Right lobe of liver (tissue), 6 donors: ENCODE measurements at places on chromosomes 7 and 10. TPM values are rescaled to one million over a fixed set of nuclear protein-coding genes. Genes with fewer than 3 reads are reported as not detected.

DNA sequence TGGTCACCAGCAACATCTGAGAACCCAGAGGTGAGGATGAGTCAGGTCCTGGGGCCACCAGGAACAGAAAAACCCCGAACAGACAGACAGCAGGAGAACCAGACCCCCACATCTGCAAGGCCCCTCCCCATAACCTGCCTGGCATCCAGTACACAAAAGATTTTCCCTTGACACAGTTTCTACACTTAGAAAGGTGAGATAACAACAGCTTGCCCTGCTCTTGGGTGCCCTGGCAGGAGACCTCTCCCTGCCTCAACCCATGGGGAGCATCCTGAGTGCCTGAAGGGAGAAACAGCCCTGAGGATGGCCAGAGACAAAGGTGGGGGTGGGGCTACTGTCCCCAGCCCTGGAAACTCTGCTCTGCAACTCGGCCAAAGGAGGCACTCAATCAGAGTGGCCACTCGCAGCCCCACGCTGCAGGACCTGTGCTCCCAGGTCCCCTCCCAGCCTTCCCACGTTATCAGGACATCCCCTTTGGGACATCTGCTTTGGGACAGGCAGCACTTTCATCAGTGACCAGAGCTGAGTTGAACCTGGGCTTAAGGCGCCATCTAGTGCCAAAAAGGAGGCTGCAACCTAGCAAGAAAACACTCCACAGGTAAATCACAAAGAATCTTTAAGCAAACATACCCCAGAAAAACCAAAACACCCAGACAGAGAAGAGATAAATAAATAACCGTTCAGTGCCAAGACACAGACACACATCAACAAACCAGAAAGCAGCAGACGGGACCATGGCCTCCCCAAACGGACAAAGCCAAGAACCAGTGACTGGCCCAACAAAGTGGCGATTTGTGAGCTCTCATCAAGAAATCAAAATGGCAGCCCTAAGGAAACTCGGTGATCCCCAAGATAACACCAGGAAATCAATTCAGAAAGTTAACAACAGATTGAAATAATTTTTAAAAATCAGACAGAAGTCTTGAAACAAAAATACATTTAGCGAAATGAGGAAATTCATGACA is 233.7 kb downstream of the PTPRN2 start:
- H3K4me1 ChIP-seq: no peaks in the 10 kb centered on the region
- H3K4me3 ChIP-seq: no peak overlapping the region
- no peaks in the 10 kb centered on the region for H3K27me3 ChIP-seq

DNA sequence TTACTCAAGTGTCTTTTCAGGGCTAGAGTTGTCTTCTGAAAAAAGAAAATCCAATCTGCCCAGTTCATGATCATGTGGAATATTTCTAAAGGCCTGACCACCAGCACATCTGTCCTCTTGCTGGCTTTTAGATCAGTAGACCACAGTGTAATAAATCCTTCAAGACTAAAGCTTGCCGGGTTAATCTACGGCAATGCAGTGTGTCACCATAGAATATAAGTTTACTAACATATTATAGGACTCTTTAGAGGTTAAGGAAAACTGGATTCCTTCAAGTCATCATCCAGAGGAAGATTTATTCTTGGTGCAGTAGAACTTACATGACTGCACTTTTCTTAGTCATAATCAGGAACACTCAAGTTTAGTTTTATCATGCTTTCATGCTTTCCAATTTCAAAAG is 349.5 kb downstream of the SEMA3D start:
- H3K4me3 ChIP-seq: no peak overlapping the region
- no peaks in the 10 kb centered on the region for H3K4me1 ChIP-seq
- H3K27me3 ChIP-seq: no peaks in the 10 kb centered on the region

GRCh38 chr10:106474876-106475275 is 689.6 kb downstream of the SORCS1 start:
- H3K36me3 ChIP-seq: no peaks in the 10 kb centered on the region
- H3K4me1 ChIP-seq: no peaks in the 10 kb centered on the region
- no peak overlapping the region for H3K4me3 ChIP-seq
- no peaks in the 10 kb centered on the region for H3K27me3 ChIP-seq

- DNase-seq: no peak
- H3K27me3 ChIP-seq: no peaks in the 10 kb centered on the region
Observed at GRCh38 chr10:48552946-48553564, 51.8 kb downstream of the ARHGAP22 start.

GRCh38 chr7:103632972-103633371 is 187.0 kb upstream of the SLC26A5 start:
- H3K36me3 ChIP-seq: no peaks in the 10 kb centered on the region
- no peak overlapping the region for H3K27ac ChIP-seq
- no peak overlapping the region for H3K4me3 ChIP-seq
- no peaks in the 10 kb centered on the region for H3K4me1 ChIP-seq
- H3K27me3 ChIP-seq: no peaks in the 10 kb centered on the region

GRCh38 chr7:105364684-105365083 is 24.0 kb downstream of the SRPK2 start:
- H3K36me3 ChIP-seq: no peaks in the 10 kb centered on the region
- no peak overlapping the region for H3K27ac ChIP-seq
- no peak for DNase-seq
- no peak overlapping the region for H3K4me3 ChIP-seq
- no peaks in the 10 kb centered on the region for H3K4me1 ChIP-seq
- no peaks in the 10 kb centered on the region for H3K27me3 ChIP-seq

- no peaks in the 10 kb centered on the region for H3K4me1 ChIP-seq
- H3K36me3 ChIP-seq: no peaks in the 10 kb centered on the region
- no peaks in the 10 kb centered on the region for H3K27me3 ChIP-seq
- no peak for DNase-seq
- no peak overlapping the region for H3K4me3 ChIP-seq
Observed at GRCh38 chr7:156279635-156280034, 360.9 kb upstream of the RNF32 start.

DNA sequence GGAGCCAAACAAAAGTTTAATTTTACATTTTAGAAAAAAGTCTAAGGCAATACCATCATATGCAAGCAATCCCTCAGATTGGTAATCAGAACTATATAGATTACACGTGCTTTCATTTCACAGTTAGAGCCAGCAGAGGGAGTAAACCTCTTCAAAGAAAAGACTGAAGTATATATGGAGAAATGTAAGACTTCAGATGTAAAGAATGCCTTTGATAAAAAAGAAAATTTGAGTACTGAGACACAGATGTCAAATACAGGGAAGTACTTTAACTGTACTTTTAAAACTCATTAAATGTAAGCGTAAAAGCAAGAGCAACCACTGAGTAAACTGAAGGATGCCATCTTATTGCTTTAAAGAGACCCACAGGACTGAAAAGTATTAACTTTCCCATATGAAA is 101.4 kb upstream of the FAM133B start:
- no peaks in the 10 kb centered on the region for H3K36me3 ChIP-seq
- H3K27ac ChIP-seq: no peak overlapping the region
- no peaks in the 10 kb centered on the region for H3K27me3 ChIP-seq
- no peak for DNase-seq
- no peak overlapping the region for H3K4me3 ChIP-seq

DNA sequence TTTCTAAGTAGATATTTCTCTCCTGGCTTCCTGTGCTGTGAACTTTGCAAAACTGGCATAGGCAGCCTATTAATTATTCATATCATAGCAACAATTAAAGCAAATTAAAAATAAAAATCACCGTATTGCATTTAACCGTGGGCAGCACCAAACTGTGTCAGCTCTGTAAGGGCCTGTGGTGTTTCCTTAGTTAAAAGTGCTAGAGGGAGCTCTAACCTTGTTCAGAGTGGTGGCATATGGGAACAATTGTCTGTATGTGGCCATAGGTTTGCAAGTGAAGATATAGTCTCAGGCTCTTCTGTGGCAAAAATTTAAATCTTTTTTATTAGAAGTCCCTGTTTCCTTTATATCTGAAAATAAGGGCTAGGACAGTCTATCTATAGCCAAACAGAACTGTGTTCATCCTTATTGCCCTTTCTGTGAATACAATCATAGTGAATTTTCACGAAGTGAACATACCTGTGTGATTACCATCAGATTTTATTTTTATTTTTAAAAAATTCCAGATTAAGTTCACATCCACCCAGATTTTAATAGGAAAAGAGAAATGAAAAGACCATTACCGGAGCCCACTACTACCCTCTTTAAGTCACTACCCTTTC is 92.6 kb downstream of the POLL start:
- H3K27ac ChIP-seq: no peak overlapping the region
- no peak for DNase-seq
- H3K27me3 ChIP-seq: no peaks in the 10 kb centered on the region

- no peaks in the 10 kb centered on the region for H3K4me1 ChIP-seq
- no peaks in the 10 kb centered on the region for H3K27me3 ChIP-seq
- no peak overlapping the region for H3K27ac ChIP-seq
- H3K4me3 ChIP-seq: no peak overlapping the region
- H3K36me3 ChIP-seq: no peaks in the 10 kb centered on the region
Observed at GRCh38 chr10:78865931-78866717, 202.6 kb upstream of the ZMIZ1 start.

DNA sequence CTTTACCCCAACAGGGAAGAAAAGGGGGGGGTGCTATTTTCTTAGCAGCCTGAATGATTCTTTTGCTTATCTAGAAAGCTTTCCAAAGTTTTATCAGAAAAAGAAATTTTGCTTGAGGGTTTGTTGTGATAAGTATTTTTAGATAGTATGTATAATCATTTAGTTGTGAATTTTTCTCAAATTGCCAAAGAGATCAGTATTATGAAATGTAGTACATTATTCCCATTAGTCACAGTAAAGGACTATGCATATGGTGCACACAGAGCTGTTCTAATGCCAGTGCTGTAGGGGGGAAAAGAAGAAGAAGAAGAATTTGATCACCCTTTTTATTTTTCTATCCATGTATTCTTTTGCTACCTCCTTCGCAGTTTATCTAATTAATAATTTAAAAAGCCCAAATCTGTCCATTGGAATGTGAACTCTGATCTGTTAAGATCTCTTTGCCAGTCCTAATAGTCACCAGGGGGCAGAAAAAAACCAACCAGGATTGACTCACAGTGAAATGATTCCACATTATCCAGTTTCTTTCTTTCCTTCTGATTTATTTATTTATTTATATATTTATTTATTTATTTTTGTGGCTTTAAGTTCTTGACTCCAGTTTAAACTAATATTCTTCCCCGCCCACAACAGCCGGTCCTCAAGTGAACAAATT is 4.7 kb downstream of the RBM20 start:
- no peaks in the 10 kb centered on the region for H3K36me3 ChIP-seq
- no peak overlapping the region for H3K27ac ChIP-seq
- H3K27me3 ChIP-seq: peaks cover 25% of the 10 kb centered on the region
- H3K4me1 ChIP-seq: no peaks in the 10 kb centered on the region
- no peak for DNase-seq
- no peak overlapping the region for H3K4me3 ChIP-seq

- no peaks in the 10 kb centered on the region for H3K36me3 ChIP-seq
- H3K27ac ChIP-seq: no peak overlapping the region
- H3K4me3 ChIP-seq: no peak overlapping the region
- no peak for DNase-seq
- H3K27me3 ChIP-seq: no peaks in the 10 kb centered on the region
Observed at GRCh38 chr7:119720541-119720940, 552.4 kb upstream of the KCND2 start.

DNA sequence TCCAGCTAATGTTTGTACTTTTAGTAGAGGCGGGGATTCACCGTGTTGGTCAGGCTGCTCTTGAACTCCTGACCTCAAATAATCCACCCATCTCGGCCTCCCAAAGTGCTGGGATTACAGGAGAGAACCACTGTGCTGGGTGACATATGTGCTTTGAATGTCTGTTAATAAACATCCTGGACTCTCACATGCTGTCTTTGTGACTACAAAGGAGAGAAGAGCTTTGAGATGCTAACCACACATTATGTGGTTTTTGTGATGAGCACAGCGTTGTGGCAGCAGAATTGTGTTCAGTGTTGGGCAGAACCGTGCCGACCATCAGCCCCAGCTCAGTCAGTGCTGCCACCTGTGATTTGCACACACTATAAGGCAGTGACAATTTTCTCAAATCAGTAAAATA is 500.1 kb upstream of the KLF6 start:
- H3K36me3 ChIP-seq: no peaks in the 10 kb centered on the region
- no peak overlapping the region for H3K27ac ChIP-seq
- DNase-seq: no peak
- no peak overlapping the region for H3K4me3 ChIP-seq

DNA sequence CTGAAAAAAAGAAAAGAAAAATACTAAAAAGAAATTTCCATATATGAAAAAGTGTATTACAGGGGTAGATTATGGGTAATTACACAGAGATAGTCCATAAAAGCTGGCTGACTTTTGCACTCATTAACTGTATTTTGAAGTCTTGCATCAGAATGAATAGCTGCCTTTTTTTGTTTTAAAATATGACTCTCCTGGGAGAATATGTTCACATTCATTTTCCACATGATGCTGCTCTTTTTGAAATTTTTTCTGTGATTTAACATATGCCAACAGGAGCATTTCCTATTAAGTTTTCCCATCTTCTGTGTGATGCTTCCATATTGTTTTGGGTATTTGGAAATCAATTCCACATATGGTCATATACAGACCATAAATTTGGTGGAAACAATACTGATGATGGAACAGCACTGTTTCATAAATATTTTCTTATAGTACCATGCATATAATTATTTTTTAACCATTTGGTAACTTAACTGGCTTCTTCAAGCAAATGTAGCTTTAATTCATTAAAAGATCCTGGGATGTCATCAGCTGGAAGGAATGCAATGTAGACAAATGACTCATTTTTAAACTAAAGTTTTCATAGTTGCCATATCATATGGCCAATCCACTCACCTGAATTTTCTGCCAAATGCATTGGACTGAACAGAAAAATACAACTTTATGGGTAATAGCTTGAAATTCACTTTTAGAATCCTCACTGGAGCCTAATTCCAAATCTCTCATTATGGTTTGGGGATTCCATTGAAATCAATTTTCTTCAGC is 313.9 kb upstream of the GLI3 start:
- no peak overlapping the region for H3K27ac ChIP-seq
- H3K36me3 ChIP-seq: no peaks in the 10 kb centered on the region
- H3K27me3 ChIP-seq: no peaks in the 10 kb centered on the region
- H3K4me3 ChIP-seq: no peak overlapping the region
- DNase-seq: no peak
- no peaks in the 10 kb centered on the region for H3K4me1 ChIP-seq

DNA sequence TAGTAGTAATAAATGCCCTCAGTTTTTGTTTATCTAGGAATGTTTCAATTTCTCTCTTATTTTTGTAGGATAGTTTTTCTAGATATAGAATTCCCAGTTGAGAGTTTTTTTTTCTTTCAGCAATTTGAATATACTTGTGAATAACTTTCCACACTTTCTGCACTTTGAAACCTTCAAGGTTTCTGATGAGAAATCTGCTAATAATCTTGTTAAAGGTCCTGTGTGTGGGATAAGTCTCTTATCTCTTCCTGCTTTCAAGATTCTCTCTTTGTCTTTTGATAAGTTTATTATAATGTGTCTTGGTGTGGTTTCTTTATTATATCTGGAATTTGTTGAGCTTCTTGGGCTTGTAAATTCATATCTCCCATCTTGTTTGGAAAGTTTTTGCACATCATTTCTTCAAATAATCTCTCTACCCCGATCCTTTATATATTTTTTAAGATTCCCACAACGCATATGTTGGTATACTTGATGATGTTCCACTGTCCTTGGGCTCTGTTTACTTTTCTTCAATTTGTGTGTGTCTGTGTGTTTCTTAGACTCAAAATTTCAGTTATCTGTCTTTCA is 103.5 kb downstream of the MKX start:
- peaks cover 6% of the 10 kb centered on the region for H3K4me1 ChIP-seq
- no peak for DNase-seq
- no peaks in the 10 kb centered on the region for H3K27me3 ChIP-seq
- no peaks in the 10 kb centered on the region for H3K36me3 ChIP-seq

- DNase-seq: no peak
- no peaks in the 10 kb centered on the region for H3K27me3 ChIP-seq
- no peaks in the 10 kb centered on the region for H3K4me1 ChIP-seq
- H3K4me3 ChIP-seq: no peak overlapping the region
- H3K36me3 ChIP-seq: no peaks in the 10 kb centered on the region
Observed at GRCh38 chr7:108310351-108310750, 145.9 kb downstream of the NRCAM start.

Gene ANXA8L1
- 0.60 TPM for total RNA-seq

Gene SPDYE6
- total RNA-seq: not detected

Gene TAS2R5
- total RNA-seq: 0.51 TPM

Gene DENND11
- total RNA-seq: 25.1 TPM

Gene CPN1
- 20.7 TPM for total RNA-seq
